Chondrocyte (in vitro differentiated cells): ENCODE measurements at places on chromosomes 12 and 14. TPM values are rescaled to one million over a fixed set of nuclear protein-coding genes. Genes with fewer than 3 reads are reported as not detected.

GRCh38 chr12:26037615-26038220, 79.2 kb downstream of the RASSF8 start:
- no peaks in the 10 kb centered on the region for H3K27me3 ChIP-seq
- no peak for DNase-seq
- no peak overlapping the region for H3K4me3 ChIP-seq
- H3K36me3 ChIP-seq, result no peaks in the 10 kb centered on the region

DNA sequence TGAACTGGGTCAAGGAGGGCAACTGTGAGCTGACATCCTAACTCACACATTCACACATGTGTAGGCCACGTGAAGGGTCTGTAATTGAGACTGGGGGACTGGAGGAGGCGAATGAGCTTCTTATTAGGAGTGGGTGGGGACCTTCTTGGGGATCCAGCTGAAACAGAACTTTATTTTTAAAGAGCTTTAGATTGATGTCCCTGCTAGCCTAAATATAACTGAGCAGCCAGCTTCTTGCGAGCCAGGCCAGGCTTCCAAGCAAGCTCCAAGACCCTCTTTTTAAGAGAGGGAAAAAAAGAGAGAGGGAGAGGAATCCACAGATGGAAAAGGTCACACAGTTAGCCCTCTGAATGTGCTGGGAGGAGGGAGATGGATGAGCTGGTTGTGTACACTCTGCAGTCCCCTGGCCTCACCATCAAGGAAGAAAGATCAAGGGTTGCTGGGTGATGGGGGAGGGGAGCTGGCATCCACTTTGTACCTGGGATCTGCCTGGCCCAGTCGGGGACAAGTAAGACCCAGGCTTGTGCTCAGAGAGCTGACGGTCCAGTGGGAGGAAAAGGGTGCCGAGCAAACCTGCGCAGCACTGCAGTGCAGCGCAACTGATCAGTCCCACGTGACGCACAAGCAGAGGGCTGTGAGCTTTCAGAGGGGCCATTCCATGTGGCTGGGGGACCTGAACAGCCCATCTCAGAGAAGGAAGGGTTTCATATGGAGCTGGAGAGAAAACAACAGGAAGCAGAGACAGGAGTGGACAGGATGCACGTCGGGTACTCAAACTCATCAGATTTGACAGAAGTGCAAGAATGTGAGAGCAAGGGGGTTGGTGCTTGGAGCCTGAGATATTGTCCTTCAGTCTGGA, 154.5 kb downstream of the ZFP36L1 start:
- peaks cover 4% of the 10 kb centered on the region for H3K4me1 ChIP-seq
- H3K4me3 ChIP-seq, result no peak overlapping the region
- peaks cover 3% of the 10 kb centered on the region for H3K36me3 ChIP-seq

GRCh38 chr12:124816295-124816854, 47.3 kb downstream of the SCARB1 start:
- H3K36me3 ChIP-seq, result peaks cover 8% of the 10 kb centered on the region
- no peaks in the 10 kb centered on the region for H3K27me3 ChIP-seq
- no peak overlapping the region for H3K4me3 ChIP-seq
- no peak for DNase-seq
- no peaks in the 10 kb centered on the region for H3K4me1 ChIP-seq
- no peak overlapping the region for H3K27ac ChIP-seq

- peak overlapping the region; percentile 65 for H3K27ac ChIP-seq
- no peaks in the 10 kb centered on the region for H3K27me3 ChIP-seq
- no peak for DNase-seq
- H3K4me1 ChIP-seq, result peaks cover 40% of the 10 kb centered on the region
Observed at GRCh38 chr14:73715707-73716106, 1.5 kb upstream of the PNMA1 start.

- peaks cover 12% of the 10 kb centered on the region for H3K4me1 ChIP-seq
- H3K4me3 ChIP-seq, result peak overlapping the region; percentile 61
Observed at GRCh38 chr12:127165567-127166392, 1101.2 kb upstream of the TMEM132C start.

GRCh38 chr14:74546416-74546815, 52.9 kb downstream of the ISCA2 start:
- peak overlapping the region; percentile 94 for H3K27ac ChIP-seq
- peaks cover 20% of the 10 kb centered on the region for H3K36me3 ChIP-seq
- DNase-seq, result no peak
- peak overlapping the region; percentile 28 for H3K4me3 ChIP-seq
- peaks cover 67% of the 10 kb centered on the region for H3K4me1 ChIP-seq
- no peaks in the 10 kb centered on the region for H3K27me3 ChIP-seq

- DNase-seq, result no peak
- no peaks in the 10 kb centered on the region for H3K4me1 ChIP-seq
- peaks cover 71% of the 10 kb centered on the region for H3K27me3 ChIP-seq
- H3K27ac ChIP-seq, result no peak overlapping the region
- peaks cover 2% of the 10 kb centered on the region for H3K36me3 ChIP-seq
Observed at GRCh38 chr12:117842630-117843029, 126.2 kb downstream of the KSR2 start.

GRCh38 chr12:29149691-29150281, 708 bp downstream of the FAR2 start:
- peaks cover 28% of the 10 kb centered on the region for H3K4me1 ChIP-seq
- H3K27ac ChIP-seq, result peak overlapping the region; percentile 22
- no peaks in the 10 kb centered on the region for H3K27me3 ChIP-seq

GRCh38 chr14:51959928-51960327, 29.4 kb upstream of the RTRAF start:
- H3K36me3 ChIP-seq, result peaks cover 17% of the 10 kb centered on the region
- no peaks in the 10 kb centered on the region for H3K27me3 ChIP-seq
- H3K4me3 ChIP-seq, result no peak overlapping the region

Gene TMTC2
- total RNA-seq, result 1.4 to 8.9 TPM (median 1.9 TPM) in 3 replicates

Gene ARHGEF25
- total RNA-seq, result 29.0 to 30.6 TPM (median 29.5 TPM) in 3 replicates

Gene HOXC13
- not detected in 3 replicates for total RNA-seq
